ENCODE measurements at places on chromosomes 2 and 18.
A peak's percentile ranks its signal among the peaks of the same experiment; 100 is the strongest.

GRCh38 chr2:172997031-172997430, 78.6 kb upstream of the MAP3K20 start:
- no peak overlapping the region for H3K4me3 ChIP-seq
- H3K4me1 ChIP-seq: peaks cover 16% of the 10 kb centered on the region
- H3K27me3 ChIP-seq: no peaks in the 10 kb centered on the region
- H3K36me3 ChIP-seq: no peaks in the 10 kb centered on the region
- DNase-seq: no peak

DNA sequence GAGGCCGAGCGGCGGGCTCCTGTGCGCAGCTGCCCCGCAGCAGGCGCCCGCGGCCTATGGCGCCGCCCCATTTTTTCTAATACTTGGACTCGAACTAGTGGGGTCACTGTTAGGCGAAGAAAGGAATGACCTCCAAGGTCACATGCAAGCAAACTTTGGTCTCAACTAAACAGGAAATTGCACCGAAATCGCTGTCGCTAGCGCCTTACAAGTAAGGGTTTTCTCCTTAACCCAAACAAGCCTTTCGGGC, 339 bp downstream of the ACAA2 start:
- H3K4me1 ChIP-seq: peaks cover 17% of the 10 kb centered on the region
- no peaks in the 10 kb centered on the region for H3K27me3 ChIP-seq
- H3K27ac ChIP-seq: peak overlapping the region; percentile 99
- DNase-seq: peak; percentile 60
- H3K36me3 ChIP-seq: no peaks in the 10 kb centered on the region
- H3K4me3 ChIP-seq: peak overlapping the region; percentile 52

DNA sequence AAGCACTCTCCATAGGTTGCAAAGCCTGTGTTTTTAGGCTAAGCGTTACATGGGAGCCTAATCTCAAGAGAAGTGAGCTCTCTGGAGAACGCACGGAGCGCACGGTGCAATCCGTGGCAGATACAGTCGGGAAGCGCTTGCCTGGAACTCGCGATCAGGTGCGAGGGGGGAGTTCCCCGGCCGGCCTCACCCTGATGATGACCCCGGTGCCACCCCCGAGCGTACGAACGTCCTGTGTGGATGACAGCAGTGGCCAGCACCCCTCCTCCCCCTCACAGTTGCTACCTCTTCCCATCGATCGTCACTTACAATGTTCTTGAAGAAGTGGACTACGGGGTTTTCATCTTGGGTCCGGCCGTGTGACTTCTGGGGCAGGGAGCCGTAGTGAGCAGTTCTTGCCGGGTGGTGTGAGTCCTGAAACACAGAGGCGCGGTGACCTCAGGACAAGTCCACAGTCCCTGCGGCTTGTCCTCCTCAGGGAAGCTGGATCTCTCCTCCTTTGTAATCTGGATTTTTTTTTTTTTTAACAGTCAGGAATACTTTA, 142.9 kb downstream of the MBP start:
- H3K27me3 ChIP-seq: no peaks in the 10 kb centered on the region
- H3K4me1 ChIP-seq: peaks cover 5% of the 10 kb centered on the region
- H3K4me3 ChIP-seq: no peak overlapping the region
- no peak overlapping the region for H3K27ac ChIP-seq

DNA sequence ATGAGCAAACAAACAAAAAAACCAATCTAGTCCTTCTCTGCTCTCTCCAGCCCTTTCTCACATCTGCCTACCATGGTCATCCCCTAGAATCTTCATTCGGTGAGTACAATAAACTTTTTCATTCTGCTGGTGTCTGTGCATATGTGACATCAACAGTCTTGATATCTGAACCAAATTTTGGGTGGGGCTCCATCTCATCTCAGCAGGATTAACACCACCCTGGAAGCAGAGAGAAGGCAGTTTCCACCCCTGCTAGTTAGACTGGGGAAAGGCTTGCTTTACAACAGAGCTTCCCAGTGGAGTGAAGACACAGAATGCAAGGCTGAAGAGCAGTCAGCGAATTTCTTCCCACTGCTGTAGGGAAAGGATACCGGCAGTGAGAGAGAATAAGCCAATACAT, 116.9 kb downstream of the TMEM131 start:
- H3K36me3 ChIP-seq: no peaks in the 10 kb centered on the region
- H3K27ac ChIP-seq: no peak overlapping the region
- no peaks in the 10 kb centered on the region for H3K27me3 ChIP-seq
- no peak overlapping the region for H3K4me3 ChIP-seq
- DNase-seq: no peak

GRCh38 chr2:72696559-72696958, 129.3 kb downstream of the EXOC6B start:
- H3K36me3 ChIP-seq: no peaks in the 10 kb centered on the region
- H3K4me3 ChIP-seq: no peak overlapping the region
- H3K4me1 ChIP-seq: peaks cover 31% of the 10 kb centered on the region
- DNase-seq: no peak
- no peaks in the 10 kb centered on the region for H3K27me3 ChIP-seq

GRCh38 chr2:127415593-127416505, 2.4 kb upstream of the PROC start:
- no peak overlapping the region for H3K4me3 ChIP-seq
- peak; percentile 92 for DNase-seq
- H3K4me1 ChIP-seq: peaks cover 22% of the 10 kb centered on the region

- H3K4me1 ChIP-seq: no peaks in the 10 kb centered on the region
- no peak overlapping the region for H3K27ac ChIP-seq
- DNase-seq: no peak
Measured at GRCh38 chr2:212428681-212429478, 109.7 kb downstream of the ERBB4 start.

DNA sequence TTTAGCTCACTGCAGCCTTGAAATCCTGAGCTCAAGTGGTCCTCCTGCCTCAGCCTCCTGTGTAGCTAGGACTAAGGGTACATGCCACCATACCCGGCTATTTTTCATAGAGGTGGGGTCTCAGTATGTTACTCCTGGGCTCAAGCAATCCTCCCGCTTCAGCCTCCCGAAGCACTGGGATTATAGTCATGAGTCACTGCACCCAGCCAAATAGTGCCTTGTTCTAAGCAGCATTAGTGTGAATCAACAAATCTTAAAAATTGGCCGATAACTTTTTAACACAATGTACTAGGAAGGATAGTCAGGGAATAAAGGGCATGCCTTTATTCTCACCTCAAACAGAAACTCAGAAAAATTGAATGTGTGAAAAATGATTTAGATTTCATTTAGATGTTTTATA, 51.6 kb downstream of the XRCC5 start:
- H3K27ac ChIP-seq: no peak overlapping the region
- H3K36me3 ChIP-seq: no peaks in the 10 kb centered on the region
- no peaks in the 10 kb centered on the region for H3K4me1 ChIP-seq

- no peak overlapping the region for H3K4me3 ChIP-seq
- no peak for DNase-seq
- peaks cover 2% of the 10 kb centered on the region for H3K4me1 ChIP-seq
Measured at GRCh38 chr2:96959406-96960110, 26.8 kb downstream of the FAM178B start.

DNA sequence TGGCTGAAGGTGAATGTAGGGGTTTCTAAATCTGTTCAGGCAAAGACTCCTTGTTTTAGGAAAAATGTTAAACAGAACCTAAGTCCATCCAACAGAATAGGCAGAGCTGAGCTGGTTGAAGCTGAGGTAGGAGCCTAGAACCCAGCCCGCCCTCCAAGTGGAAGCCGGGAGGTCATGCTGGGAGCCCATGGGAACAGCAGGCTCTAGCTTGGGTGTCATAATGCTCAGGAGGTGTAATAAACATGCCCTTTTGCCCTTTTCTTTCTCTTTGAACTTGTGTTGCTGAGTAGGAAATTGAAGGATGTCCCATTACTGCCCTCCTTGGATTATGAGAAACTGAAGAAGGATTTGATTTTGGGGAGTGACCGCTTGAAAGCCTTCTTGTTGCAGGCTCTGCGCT, 60.3 kb downstream of the ARMC9 start:
- H3K4me3 ChIP-seq: no peak overlapping the region
- H3K27me3 ChIP-seq: no peaks in the 10 kb centered on the region
- peak; percentile 26 for DNase-seq
- H3K36me3 ChIP-seq: no peaks in the 10 kb centered on the region

GRCh38 chr18:6561016-6561415, 146.3 kb upstream of the L3MBTL4 start:
- no peaks in the 10 kb centered on the region for H3K27me3 ChIP-seq
- H3K4me3 ChIP-seq: no peak overlapping the region
- H3K4me1 ChIP-seq: peaks cover 39% of the 10 kb centered on the region
- DNase-seq: no peak

- no peaks in the 10 kb centered on the region for H3K27me3 ChIP-seq
- H3K36me3 ChIP-seq: no peaks in the 10 kb centered on the region
- no peaks in the 10 kb centered on the region for H3K4me1 ChIP-seq
- no peak overlapping the region for H3K27ac ChIP-seq
Measured at GRCh38 chr18:34624551-34624950, 85.5 kb upstream of the DTNA start.
